ENCODE measurements at places on chromosomes 1 and 21. TPM values are rescaled to one million over a fixed set of nuclear protein-coding genes. Genes with fewer than 3 reads are reported as not detected.

GRCh38 chr1:18100491-18101063 lies 7.0 kb upstream of the IGSF21 start:
- DNase-seq: peak; percentile 21

DNA sequence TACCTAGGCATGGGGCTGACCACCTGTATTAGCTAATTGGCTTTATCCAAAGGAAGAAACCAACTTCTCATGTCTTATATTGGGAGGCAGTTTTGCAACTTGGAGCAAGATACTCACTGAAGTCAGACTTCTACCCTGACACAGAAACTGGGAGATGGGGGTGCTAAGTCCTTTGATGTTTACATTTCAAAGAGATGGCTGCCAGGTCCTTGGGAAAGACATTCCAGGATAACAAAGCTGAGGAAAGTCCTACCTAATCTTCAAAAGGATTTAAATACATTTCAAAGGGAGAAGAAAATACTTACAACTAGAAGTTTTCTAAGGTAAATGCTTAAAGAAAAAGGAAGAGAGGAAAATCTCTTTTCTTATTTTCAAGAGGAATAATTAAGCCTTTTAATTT lies 62.1 kb downstream of the FH start:
- DNase-seq: no peak

- no peak for DNase-seq
Measured at GRCh38 chr1:67747671-67748546, 62.9 kb downstream of the GADD45A start.

DNA sequence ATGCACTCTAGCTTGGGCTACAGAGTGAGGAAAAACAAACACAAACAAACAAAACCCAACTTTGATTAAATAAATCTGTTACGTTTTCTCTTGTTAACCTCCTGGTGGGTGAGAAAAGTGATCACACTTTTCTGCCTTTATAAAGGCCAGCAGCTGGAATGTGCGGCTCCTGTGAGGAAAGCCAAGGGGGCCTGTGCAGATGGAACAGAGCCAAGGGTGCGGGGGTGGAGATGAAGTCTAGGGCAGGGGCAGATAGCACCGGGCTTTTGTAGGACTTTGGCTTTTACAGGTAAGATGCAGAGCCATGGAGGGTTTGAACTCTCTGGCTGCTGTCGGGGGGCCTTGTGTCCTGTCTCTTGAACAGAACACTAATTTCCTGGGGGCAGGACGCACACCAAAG lies 40.7 kb upstream of the GPR37L1 start:
- no peak for DNase-seq

COL11A1 gene
- 45.9 TPM for total RNA-seq

Measured in occipital lobe (tissue), 3 donors.